ENCODE measurements at places on chromosomes 1 and 21. TPM values are rescaled to one million over a fixed set of nuclear protein-coding genes. Genes with fewer than 3 reads are reported as not detected.
A peak's percentile ranks its signal among the peaks of the same experiment; 100 is the strongest.

DNA sequence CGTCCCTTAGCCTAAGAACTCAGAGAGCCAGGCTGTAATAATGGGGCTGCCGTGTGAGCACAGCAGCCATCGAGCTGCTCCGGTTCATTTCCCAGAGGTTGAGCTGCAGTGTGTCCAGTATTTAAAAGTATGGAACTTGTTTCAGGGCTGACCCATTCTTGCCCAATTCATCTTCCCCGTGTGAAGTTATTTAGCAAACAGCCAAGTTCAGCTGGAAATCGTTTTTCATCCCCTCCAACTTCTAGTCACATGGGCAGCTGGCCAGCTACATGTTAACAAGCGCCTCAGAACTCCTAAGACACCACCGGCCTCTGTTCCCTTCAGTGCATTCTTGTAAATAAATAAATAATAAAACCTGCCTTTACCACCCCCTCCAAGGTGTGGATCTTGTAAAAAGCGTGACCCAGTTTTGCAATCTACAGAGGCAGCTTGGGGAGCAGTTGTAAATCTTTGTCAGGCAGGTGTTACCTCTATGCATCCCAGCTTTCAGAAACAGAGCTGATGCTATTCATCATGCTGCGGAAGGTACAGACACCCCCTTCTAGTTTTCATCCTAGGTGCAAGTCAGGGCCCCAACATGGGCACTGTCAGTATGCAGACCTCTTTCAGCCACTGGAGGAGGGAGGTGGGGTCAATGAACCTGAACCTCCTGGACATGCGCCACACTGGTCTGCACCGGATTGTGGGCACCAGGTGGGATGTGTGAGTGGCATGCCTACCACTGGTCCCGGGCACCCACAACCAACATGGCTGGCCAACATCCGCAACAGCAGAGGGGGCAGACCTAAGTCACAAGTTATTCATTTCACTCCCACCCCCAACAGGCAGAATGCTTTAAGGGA, 18.7 kb upstream of the KNCN start:
- DNase-seq: peak; percentile 72

GRCh38 chr1:43799656-43800635, 92.6 kb downstream of the ST3GAL3 start:
- DNase-seq: peak; percentile 93

DNA sequence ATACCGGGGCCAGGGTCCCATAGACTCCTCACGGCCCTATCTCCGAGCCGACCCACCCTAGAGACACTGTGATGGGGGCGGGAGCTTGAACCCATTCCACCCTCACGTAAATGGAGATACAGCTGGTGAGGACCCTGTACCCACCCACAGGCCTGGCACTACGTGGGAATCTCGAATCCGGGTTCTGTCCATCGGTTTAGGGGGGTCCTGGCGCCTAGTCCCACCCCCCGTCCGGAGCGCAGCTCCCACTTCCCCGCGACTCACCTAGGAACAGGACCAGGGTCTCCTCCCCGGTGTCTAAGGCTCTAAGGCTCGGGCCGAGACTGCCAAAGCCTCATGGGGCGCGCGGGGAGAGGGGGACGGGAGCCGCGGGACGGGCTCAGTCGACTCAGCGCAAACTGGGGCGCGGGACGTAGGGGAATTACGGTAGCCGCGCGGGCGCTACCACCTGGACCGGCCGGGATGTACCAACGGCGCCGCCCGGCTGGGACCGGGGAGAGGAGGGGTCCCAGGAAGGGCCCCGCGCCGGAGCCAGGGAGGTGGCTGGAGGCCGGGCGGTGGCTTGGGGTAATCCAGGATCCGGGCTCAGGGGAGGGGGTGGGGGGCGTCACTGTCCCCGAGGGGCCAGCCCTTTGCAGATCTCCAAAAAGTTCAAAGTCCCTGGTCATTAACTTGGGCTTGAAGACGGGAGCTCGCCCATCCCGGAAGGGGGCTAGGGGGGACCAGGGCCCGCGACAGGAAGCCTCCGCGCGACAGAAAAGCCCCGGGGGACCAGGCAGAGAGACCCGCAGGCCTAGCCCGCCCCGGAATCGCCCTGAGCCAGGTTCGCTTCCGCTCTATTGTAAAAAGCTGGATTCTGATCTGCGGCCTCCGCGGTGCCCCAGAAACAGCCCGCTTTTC, 1.0 kb downstream of the PLEKHG5 start:
- DNase-seq: peak; percentile 76

DNA sequence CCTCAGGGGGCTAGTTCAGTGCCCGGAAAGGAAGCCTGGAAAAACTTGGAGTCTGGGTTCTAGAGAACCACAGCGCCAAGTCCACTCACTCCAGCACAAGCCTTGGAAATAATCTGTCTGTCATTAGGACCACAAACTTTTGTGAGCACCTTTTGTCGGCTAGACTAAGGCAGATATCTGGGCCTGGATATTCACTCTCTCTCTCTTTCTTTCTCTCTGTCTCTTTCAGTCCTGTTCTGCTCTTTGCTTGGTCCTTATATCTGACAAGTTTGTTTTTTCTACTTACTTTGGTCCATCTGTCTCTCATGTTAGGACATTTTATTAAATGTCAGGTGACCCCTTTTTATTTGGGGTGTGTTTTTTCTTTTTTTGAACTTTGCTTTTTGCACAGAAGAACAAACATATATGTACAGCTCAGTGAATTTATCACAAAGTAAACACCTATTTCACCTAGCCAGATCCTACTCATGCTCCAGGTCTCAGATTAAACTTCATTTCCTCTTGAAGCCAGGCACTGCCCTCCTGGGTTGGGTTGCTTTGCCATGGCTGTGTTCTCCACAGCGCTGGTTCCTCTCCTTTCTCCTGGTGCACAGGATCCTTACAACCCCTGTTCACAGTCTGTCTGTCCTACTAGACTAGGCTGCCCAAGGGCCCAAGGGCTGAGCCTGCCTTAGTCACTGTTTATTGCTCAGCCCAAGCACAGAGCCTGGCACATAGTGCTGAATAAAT, 40.8 kb downstream of the TCEANC2 start:
- no peak for DNase-seq

DNA sequence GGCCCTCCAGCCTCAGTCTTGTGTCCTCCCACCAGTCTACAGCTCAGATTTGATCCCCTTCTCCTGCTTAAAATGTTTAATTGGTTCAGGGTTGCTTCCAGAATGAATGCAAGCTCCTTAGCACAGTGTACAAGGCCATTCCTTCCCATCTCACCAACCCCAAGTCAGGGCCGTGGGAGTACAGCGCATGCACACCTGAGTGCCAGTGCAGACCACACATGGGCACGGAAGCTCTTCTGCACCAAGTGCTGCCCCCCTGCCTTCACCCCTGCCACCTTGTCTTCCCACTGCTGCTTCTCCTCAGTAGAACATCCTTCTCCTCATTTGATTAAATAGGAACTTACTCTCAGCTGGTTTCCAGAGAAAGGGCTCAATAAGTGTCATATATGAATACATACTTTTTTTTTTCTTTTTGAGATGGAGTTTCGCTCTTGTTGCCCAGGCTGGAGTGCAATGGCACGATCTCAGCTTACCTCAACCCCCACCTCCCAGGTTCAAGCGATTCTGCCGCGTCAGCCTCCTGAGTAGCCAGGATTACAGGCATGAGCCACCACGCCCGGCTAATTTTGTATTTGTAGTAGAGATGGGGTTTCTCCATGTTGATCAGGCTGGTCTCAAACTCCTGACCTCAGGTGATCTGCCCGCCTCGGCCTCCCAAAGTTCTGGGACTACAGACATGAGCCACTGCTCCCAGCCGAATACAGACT, 9.3 kb downstream of the PMF1 start:
- no peak for DNase-seq

DNA sequence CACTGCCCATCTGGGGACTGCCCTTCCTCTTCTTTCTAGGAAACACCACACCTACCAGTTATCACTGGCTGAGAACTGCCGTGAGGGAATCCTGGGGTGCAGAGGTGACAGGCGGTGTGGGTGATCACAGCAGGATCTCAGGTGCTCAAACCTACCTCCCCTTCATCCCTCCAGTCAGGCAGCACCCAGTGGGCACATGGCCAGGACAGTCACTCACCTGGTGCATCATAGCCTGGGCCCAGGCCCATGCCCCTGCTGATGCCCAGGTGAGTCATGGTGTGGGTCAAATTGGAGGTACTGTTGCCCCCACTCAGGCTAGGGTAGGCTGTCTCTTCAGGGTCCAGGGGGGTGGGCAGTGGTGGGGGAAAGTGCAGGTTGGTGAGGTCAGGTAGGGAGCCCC, 5.3 kb upstream of the DENND4B start:
- DNase-seq: no peak

DNA sequence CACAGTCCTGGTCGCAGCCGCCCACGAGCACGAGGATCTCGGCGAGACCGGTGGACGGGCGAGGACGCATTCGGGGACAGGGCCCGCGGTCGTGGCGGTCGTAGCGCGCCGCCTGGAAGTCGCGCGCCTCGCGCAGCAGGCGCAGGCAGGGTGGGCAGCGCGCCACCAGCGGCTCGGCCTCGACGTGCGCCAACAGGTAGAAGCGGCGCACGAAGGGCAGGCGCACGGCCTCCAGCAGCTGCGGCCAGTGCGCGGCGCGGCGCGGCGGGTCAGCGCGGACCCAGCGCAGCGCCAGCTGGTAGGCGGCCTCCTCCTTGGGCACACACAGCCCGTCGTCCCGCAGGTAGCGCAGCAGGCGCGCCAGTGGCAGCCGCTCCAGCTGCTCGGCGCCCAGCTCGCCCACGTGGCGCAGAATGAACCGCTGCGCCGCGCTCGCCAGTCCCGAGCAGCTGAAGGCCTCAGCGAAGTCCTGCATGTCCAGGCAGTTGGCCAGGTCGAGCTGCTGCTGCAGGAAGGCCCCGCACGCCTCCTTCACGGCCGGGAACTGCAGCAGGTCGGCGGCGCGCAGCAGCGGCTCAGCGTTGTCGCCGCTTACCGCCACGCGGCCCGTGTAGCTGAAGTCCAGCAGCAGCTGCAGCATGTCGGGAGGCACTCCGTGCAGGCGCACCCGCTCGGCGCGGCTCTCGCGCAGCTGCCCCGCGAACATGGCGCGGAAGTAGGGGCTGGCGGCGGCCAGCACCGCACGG, 573 bp downstream of the KLHL21 start:
- peak; percentile 71 for DNase-seq

The SPSB1 gene
- 20.6 TPM for total RNA-seq

The CTH gene
- 9.7 TPM for total RNA-seq

The PROX1 gene
- total RNA-seq: under 0.01 TPM

Measured in fibroblast of lung (primary cell).